ENCODE measurements at places on chromosomes 2 and 18.

- DNase-seq, result peak; percentile 9
Measured at GRCh38 chr2:10514743-10515142, 66.6 kb upstream of the ODC1 start.

DNA sequence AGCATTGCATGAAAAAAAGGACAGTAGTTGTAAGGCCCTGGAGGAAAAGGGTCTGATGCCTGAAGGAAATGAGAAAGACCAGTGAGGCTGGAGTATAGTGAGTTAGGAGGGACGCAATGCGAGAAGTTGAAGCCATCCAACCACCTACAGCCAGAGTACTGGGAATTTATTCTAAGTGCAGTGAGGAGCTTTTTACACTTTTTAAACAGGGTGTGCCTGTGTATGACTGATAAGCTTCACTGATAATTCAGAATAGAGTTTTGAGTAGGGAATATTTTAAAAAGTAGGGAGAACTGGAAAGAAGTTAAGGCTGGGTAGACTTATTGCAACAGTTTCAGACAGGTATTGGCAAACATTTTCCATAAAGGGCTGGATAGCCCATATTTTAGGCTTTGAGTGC is 35.9 kb upstream of the CCDC85A start:
- no peak for DNase-seq

DNA sequence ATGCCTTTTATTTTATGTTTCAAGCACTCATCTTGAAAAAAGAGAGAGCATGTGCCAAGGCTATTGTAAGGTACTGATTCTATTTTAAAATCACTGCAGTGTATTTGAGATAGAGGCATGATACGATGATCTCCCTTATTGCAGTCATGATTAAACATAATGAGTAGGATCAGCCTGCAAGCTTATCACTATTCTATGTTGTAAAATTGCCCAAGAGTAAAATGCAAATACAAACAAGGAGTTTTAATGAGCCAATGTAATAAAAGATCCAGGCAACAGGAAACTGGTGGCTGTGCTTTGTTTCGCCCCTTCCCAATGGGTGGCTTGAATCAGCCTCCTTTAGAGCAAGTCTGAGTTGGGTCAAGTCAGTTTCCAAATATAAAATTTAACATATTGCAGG is 116.4 kb upstream of the RBMS1 start:
- DNase-seq, result no peak

GRCh38 chr18:66150650-66151049 is 399.8 kb downstream of the CDH7 start:
- no peak for DNase-seq

DNA sequence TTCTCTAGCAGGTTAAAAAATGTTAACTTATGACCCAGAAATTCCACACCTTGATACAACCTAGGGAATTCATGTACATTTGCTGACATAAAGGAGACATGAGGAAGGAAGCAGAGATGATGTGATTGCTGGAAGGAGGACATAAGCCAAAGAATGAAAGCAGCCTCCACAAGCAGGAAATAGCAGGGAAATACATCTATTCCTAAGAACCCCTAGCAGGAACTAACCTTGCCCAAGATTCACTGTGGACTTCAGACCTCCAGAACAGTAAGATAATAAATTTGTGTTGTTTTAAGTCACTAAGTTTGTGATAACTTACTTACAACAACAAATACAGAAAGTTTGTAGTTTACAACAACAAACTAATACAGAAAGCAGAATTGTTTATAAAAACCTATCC is 4.6 kb upstream of the DSG4 start:
- DNase-seq, result no peak

DNA sequence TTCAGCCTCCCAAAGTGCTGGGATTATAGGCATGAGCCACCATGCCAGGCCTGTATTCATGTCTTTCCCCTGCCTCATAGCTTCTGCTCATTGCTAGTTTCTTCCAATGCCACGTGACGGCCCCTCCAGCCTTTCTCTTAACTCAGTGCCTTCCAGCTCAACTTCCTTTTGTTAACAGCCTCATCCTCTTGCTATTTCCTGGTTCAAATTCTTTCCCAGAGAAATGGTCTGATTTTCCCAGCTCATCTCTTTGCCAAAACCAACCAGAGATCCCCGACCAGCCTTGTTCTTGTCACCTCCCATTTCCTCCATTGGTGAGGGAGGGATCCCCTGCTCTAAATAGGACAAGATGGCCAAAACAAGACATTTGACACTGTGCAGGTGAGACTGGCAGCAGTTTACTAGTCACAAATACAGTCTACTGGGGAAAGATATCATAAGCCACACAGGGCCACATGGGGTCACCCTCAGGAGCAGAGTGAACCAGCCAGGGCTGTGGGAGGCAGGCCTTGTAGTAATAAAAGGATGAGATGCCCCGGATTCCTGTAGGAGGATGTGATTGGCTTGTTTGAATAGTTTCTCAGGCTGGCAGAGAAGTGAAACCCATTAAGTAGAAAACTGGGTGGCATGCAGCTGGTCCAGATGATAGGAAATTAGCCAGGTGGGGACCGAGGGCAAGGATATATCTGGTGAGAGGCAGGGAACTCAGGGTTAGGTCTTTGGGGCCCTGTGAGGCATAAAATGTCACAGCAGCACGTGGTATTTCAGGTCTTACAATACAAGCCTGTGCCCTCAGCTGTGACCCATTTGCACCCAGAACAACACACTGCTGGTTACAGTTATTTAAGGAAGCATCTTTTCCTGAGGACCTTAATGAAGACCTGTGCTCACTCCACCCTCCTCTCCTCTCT is 6.4 kb downstream of the CD207 start:
- DNase-seq, result no peak

GRCh38 chr2:239514754-239515530 is 114.1 kb upstream of the HDAC4 start:
- no peak for DNase-seq

DNA sequence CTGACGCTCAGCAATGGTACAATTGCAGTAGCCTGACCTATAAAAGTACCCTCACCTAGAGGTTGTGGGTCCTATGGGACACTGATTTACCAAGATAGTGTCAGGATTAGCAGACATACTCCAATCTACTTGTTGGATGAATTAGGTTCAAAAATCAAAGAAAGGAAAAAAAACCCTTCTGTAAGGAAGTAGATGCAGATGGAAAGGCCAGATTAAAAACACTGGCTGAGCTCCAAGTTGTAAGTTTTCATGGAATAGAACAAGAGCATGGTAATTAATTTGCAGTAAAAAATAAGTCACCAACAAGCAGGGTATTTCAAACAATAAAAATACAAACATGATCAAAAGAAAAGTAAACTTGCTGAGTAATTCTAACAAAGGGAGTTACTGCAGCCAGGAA is 26.4 kb downstream of the IDH1 start:
- no peak for DNase-seq

DNA sequence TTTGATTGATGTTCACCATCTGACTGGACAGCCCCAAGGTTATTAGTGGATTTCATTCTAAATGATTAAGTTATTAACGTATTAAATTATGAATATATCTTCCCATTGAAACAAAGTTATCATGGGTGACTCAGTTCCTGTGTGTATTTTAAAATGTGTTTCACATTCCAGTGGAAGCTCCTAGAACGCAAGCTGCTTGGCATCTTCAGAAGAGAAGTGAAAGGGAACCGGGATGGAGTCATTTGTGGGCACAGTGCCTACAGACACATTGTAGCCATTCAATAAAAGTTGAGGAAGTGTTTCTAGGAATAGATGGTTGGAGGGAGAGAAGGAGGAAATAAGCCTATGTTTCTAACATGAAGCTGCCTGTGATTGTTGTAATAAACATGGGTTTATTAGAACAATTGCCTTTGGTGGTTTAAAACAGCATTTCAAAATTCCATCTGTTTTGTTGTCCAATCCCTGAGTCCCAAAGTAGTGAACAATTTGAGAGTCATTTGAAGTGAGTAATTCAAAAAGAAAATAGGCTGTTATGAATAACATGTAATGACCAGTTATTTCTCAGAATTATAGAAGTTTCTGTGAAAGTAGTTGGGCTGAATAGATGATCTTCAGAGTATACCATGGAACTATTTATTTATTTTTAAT is 143.5 kb downstream of the PKP4 start:
- peak; percentile 67 for DNase-seq

DNA sequence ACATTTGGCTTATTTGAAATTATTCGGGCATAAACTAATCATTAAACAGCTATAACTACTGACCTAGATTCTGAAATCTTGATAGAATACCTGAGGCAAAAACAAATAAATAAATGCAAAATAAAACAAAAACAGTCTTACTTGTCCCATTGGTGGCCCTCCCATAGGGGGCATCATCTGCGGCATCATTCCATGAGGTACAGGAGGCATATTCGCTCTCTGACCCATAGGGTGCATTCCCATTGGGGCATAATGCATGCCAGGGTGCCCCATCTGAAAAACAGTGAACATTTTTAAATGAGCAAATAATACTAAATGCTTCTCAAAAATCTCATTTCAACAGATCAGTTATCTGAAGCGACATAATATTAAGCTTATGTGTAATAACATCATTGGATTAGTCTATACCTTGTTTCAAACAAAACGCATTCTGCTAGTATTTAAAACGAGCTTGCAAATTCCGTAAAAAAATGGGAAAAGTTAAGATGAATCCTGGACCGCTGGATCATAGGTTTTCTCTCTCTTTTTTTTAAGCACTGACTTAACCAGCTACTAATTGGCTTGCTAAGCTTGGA is 1.3 kb downstream of the PRPF40A start:
- DNase-seq, result no peak

- no peak for DNase-seq
Measured at GRCh38 chr2:42754021-42754775, 9.7 kb downstream of the OXER1 start.

DNA sequence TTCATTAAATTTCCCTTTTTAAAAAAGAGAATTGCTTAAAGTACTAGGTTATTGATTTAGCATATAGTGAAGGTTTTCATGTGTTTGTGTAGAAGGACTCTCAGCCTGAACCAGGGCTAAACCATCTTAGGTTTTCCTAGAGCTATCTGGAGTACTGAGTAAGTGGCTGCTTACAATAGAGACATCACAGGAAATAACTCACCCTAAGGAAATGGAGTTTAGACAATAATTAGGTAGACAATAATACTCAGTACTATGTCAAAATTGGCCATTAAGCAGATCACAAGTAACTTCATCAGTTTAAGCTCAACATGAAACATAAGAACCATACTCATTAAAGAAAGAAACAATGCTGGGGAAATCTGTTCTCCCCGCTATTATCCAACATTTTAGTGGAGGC is 240.0 kb downstream of the RND3 start:
- DNase-seq, result no peak

DNA sequence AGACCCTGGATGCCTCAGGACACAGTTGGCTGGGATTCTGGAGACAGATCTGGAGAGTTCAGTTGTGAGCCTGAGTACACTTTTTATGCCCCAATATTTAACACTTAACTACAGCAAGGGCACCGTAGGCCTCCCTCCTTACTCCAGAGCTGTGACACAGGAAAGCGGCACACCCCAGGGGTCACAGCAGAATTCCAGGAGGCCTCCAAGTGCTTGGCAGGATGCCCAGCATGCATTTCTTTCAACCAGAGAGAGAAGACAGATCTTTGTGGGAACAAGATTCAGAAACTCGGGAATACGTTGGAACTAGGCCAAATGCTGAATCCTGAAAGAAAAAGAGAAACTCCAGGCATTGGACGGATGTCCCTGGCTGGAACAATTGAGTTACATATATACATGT is 199.2 kb upstream of the NT5C1B start:
- no peak for DNase-seq

- no peak for DNase-seq
Measured at GRCh38 chr18:39325973-39326372, 1760.4 kb upstream of the CELF4 start.

- DNase-seq, result no peak
Measured at GRCh38 chr2:31354837-31355236, 59.7 kb downstream of the XDH start.

DNA sequence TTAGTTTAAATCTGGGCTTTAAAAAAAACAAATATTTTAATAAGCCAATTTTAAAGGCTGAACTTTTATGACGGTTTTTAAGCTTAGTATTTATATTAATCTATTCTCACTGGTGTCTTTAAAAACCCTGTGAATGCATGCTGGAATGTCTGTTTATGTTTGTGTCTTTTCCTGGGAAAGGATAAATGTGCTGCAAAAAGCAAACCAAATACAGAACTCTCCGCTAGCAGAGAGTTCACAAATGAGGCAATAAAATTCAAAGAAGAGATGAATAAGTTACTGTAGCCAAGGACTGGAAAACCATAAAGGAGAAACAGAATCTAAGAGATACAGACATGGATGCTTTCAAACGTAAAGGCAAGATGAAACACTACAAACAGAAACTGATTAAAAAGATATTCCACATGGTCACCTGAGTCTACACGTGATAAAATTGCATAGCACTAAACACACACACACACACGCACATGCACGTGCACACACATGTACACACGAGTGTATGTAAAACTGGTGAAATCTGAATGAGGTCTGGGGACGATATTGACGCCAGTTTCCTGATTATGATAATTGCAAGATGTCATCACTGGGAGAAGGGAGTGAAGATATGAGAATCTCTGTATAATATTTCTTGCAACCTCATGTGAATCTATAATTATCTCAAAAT is 4.5 kb downstream of the TWIST2 start:
- DNase-seq, result no peak

GRCh38 chr2:28639836-28640235 is 111.8 kb upstream of the PPP1CB start:
- no peak for DNase-seq

DNA sequence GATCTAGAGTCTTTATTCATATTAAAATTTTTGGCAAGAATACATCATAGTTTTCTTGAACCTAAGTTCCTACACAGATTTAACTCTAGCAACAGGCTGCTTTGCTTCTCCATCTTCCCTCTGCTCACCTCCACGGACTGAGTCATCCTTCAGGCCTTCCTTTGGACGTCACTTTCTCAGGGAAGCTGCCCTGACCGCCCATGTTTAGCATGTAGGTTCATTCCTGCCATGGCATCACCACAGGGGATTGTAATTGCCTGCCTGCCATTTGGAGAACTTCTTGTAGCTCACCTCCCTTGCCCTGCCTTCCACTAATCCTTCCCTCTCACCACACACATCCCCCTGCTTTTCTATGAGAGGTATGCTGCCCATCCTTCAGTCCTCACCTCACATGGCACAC is 43.9 kb upstream of the B3GNT2 start:
- no peak for DNase-seq

DNA sequence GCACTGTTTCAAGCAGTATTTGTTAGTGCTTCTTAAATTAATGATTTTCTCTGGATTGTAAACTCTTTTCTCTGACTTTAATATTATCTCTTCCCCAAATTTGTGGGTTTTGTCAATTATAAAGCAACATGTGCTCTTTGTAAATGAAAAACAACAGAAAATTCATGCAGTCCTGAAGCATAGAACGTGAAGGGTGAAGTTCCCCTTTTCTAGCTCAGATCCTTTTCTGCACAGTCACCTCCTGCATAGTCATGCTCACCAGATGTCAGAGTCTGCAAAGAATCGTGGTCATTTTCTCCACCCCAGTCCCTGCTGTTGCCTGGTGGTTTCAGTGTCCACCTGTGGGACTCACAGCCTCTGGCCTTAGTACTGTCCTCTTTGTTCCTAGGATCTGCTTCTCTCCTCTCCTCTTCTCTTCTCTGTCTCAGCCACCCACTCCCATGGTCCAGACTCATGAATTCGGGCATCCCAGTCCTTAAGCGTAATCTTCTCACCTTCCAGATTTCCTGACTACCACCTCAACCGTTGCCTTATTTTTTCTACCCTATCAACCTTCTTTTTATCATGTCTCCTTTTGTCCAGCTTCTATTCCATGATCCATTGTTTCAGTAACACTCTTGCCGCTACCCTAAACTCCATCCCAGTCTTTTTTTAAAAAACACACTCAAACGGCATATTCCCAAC is 229.1 kb downstream of the RTP5 start:
- DNase-seq, result no peak

GRCh38 chr2:207807516-207807915 is 37.8 kb upstream of the FZD5 start:
- DNase-seq, result no peak

All from sciatic nerve (tissue), 2 donors.